Aorta (tissue), 5 donors: ENCODE measurements at places on chromosomes 2 and 18. TPM values are rescaled to one million over a fixed set of nuclear protein-coding genes. Genes with fewer than 3 reads are reported as not detected.

NAB1 gene
- polyA plus RNA-seq: 26.9 TPM

EIF4E2 gene
- polyA plus RNA-seq: 43.9 TPM

ST8SIA3 gene
- polyA plus RNA-seq: not detected

ZEB2 gene
- polyA plus RNA-seq: 38.7 TPM

RAB27B gene
- 1.1 TPM for polyA plus RNA-seq

ST8SIA5 gene
- 0.08 TPM for polyA plus RNA-seq

CIB4 gene
- not detected for polyA plus RNA-seq

DUSP19 gene
- 3.5 TPM for polyA plus RNA-seq

PKDCC gene
- polyA plus RNA-seq: 48.8 TPM

RIF1 gene
- polyA plus RNA-seq: 2.3 TPM

GRCh38 chr2:152355409-152355831 lies 20.4 kb downstream of the FMNL2 start:
- DNase-seq: no peak

- DNase-seq: no peak
Measured at GRCh38 chr2:169808221-169808620, 9.6 kb downstream of the SSB start.

DNA sequence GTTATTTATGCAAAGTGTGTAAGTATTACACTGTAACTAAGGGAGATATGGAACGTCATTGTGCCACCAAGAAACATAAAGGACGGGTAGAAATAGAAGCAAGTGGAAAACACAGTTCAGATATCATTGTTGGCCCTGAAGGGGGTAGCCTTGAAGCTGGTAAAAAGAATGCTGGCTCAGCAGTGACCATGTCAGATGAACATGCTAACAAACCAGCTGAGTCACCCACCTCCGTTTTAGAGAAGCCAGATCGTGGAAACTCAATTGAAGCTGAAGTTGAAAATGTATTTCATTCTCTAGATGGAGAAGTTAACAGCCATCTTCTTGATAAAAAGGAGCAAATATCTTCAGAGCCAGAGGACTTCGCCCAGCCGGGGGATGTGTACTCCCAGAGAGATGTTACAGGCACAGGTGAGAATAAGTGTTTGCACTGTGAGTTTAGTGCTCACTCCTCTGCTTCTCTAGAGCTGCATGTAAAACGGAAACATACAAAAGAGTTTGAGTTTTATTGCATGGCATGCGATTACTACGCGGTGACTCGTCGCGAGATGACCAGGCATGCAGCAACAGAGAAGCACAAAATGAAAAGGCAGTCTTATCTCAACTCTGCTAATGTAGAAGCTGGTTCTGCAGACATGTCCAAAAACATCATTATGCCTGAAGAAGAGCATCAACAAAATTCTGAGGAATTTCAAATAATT lies 36.1 kb downstream of the ZNF407 start:
- DNase-seq: no peak

DNA sequence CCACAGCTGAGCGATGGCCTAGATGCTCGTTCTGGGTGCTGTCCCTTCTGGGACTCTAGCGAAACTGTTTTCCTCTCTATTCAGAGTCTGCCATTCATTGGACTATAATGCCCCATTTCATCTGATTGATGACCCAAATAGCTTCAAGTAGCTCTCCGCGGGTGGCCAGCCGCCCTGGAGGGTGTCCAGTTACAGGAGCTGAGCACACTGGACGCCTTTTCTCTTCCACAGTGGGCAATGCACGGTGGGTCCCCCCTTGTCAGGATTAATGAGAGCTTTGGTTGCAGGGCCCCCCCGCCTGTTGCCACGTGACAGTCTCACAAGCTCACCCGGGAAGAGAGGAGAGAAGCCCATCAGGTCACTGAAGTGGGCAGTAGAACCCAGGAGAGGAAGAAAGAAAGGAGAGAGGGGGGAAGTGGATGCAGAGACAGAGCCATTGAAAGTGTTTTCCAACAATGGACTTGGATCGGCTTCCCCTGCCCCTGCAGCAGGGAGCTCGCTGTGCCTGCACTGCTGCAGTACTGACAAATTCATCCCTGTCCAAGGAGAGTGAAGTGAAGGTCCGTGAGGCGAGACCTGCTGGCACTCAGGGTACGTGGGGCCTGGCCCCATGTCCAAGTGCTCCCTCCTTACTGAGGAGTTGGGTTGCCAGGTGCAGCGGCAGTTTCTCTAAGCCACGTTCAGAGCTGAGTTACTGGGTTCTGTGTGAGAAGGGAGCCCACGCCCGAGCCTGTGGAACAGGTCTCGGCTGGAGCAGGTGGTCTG lies 44.8 kb downstream of the DIPK1C start:
- no peak for DNase-seq

GRCh38 chr2:235903782-235904584 lies 264.2 kb downstream of the GBX2 start:
- DNase-seq: no peak

DNA sequence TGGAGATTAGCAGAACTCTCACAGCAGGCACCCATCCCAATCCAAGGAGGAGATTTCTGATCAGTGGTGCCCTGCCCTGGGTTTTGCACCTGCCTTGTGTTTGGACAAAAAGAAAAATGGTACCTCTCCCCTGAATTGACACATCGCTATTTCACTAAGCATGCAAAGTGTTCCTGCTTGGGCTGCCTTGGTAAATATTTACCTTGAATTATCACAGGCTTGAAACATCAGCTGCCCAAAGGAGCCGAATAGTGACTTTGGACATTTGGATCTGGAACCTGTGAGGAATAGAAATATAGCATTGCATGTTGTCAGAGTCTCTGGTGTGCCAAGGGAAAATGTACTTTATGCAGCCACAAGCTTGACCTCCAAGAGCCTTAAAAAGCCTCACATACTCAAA lies 926.4 kb upstream of the FANCL start:
- no peak for DNase-seq

DNA sequence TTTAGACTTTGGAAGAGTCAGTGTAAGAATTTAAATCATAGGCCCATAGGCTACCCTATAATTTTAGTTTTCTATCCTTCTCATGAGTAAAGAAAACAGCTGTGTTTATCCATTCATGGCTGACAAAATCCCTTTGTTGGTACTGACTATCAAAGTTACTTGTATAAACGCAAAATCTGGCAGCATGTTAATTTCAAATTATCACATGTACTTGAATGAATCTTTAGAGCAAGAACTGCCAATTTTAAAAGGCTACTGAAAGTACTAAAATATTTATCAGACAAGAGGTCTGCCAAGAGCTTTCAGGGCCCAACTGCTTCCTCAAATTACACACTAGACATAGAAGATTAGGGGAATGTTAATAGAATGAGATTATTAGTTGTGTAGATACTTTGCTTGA lies 66.6 kb downstream of the MYL12B start:
- DNase-seq: no peak

GRCh38 chr18:45801416-45802004 lies 24.0 kb upstream of the SIGLEC15 start:
- DNase-seq: no peak

GRCh38 chr2:240195316-240195861 lies 54.9 kb upstream of the OTOS start:
- DNase-seq: peak; percentile 12

GRCh38 chr2:126503476-126503875 lies 152.5 kb upstream of the GYPC start:
- DNase-seq: no peak

- DNase-seq: no peak
Measured at GRCh38 chr2:239910404-239910803, 114.7 kb downstream of the NDUFA10 start.

DNA sequence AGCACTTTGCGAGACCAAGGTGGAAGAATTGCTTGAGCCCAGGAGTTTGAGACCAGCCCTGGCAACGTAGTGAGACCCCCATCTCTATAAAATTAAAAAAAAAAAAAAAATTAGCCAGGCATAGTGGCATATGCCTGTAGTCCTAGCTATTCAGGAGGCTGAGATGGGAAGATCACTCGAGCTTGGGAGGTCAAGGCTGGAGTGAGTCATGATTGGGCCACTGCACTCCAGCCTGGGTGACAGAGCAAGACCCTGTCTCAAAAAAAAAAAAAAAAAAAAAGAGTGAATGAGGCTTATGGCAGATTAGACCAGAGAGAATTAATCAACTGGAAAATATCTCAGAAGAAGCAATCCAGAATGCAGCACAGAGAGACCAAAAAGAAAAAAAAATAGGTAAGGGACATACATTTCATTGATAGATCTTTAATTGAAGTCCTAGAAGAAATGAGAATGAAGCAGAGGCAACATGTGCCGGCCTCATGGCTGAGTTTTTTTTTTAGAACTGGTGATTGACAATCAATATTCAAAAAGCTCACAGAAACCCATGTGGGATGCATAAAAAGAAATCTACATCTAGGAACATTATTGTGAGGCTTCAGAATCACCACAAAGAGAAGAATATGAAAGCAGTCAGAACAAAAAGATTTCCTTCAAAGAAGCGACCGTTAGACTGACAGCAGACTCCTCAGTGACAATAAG lies 32.2 kb upstream of the ELAC1 start:
- DNase-seq: no peak

- DNase-seq: no peak
Measured at GRCh38 chr2:96464651-96465050, 40.5 kb downstream of the NEURL3 start.

DNA sequence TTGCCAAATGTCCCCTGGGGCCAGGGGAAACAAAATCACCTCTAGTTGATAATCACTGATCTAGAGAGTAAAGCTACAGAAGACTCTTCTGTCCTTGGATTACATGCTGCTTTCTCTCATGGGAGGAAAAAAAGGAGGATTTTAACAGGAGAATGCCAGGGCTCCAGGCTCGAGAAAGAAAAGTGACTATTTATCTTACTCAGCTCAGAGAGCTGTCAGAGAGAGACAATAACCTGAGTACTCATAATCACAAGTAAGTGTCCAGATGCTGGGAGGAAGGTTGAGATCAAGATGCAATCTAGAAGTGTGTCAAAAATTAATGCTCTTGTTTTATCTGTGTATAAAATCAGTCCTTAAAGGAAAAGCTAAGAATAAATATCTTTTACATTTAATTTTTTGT lies 133.3 kb downstream of the PTRHD1 start:
- DNase-seq: no peak

GRCh38 chr2:209472112-209472832 lies 48.4 kb downstream of the MAP2 start:
- DNase-seq: no peak

- DNase-seq: no peak
Measured at GRCh38 chr2:147440734-147441133, 404.1 kb upstream of the ACVR2A start.

DNA sequence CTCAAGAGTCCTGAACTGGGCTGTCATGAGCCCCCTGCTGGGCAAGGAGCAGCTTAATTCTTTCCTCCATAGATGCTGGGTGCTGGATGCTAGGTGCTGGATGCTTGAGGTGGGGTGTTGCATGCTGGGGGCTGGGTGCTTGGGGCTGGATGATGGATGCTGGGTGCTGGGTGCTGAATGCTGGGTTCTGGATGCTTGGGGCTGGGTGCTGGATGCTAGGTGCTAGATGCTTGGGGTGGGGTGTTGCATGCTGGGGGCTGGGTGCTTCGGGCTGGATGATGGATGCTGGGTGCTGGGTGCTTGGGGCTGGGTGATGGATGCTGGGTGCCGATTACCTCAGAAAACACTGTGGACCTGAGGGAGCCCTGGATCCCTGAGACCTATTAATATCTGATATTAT lies 837.7 kb downstream of the GALR1 start:
- no peak for DNase-seq

DNA sequence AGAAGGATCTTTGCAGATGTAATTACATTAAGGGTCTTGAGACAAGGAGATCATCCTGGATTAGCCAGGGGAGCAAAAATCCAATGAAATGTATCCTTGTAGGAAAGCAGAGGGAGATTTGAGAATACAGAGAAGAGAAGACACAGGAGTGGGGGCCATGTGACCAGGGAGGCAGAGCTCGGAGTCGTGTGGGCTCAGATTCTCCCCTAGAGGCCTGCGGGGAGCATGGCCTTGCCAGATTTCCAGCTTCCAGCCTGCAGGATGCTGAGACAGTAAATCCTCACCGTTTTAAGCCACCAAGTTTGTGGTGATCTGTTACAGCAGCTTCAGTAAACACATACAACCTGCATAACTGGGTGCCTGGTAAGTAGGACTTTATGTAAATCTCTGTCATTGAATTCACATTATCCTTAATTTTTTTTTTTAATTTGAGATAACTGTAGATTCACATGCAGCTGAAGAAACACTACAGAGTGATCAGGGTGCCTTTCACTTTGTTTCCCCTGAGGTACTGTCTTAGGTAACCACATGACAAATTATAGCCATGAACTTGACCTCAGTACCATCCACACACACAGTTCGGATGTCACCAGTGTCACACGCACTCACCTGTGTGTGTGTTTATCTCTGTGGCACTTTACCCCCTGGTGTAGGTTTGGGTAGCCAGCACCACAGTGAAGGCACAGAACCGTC lies 138.4 kb upstream of the HDAC4 start:
- DNase-seq: peak; percentile 26

- no peak for DNase-seq
Measured at GRCh38 chr2:159546716-159547430, 69.5 kb downstream of the BAZ2B start.

- no peak for DNase-seq
Measured at GRCh38 chr2:205948496-205948837, 137.5 kb downstream of the INO80D start.

- DNase-seq: no peak
Measured at GRCh38 chr2:79715338-79715737, 202.5 kb downstream of the CTNNA2 start.

DNA sequence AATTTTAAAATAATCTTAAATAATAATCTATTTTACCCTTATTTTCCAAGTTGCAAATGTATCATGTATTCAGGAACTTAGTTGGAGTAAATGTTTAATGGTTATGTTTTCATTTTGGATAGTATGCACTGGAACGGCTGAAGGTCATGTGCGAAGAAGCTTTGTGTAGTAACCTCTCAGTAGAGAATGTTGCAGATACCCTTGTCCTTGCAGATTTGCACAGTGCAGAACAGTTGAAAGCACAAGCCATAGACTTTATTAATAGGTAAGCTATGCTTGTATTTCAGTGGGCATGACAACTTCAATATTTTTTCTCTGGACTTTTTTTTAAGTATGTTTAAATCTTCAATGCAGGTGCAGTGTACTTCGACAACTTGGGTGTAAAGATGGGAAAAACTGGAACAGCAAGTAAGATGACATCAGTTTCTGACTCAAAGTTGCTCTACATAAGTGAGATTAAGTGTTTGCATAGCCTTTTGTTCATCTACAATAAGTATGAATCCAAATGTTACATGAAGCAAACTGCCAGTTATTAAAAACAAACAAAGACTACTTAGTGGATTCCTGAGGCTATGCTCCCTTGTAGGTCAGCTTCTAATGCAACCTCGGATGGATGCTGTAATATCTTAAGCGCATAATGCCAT lies 63.1 kb downstream of the SPOPL start:
- no peak for DNase-seq

DNA sequence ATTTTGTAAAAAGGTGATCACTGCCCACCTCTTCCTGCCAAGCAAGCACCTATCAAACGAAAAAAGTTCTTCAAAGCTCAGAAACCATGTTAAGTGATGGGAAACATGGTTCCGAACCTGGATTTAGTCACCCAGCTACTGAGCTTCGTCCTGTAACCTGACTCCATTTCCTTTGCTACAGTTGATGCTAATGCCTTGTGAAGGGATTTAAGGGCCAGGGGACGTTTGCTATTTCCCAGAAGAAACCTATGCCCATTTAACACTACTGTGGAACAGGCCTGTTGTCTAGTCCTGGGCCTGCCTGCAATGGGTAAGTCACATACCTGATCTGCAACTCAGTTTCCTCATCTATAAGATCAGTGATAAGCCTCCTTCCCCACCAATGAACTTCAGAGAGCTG lies 14.8 kb downstream of the SERPINE2 start:
- no peak for DNase-seq

GRCh38 chr2:187994464-187995331 lies 297.0 kb upstream of the GULP1 start:
- DNase-seq: no peak
